ENCODE measurements at places on chromosomes 5 and 9. TPM values are rescaled to one million over a fixed set of nuclear protein-coding genes. Genes with fewer than 3 reads are reported as not detected.

PLEKHG4B gene
- total RNA-seq, result 0.05 TPM

EIF4E1B gene
- not detected for total RNA-seq

KIF24 gene
- total RNA-seq, result 3.1 TPM

SH3GLB2 gene
- total RNA-seq, result 41.3 TPM

FREM1 gene
- total RNA-seq, result not detected

NRG2 gene
- total RNA-seq, result 1.1 TPM

CEL gene
- 0.07 TPM for total RNA-seq

MSH3 gene
- 7.6 TPM for total RNA-seq

PCDHGA3 gene
- total RNA-seq, result 0.49 TPM
